Activated naive CD4-positive, alpha-beta T cell treated with Interleukin-2 at 50 U/mL for 16 hours (primary cell): ENCODE measurements at places on chromosomes 7 and 10.

GRCh38 chr10:75718991-75719390 is 287.6 kb downstream of the LRMDA start:
- no peak for DNase-seq

GRCh38 chr10:99444383-99445045 is 14.1 kb upstream of the GOT1 start:
- DNase-seq = no peak

DNA sequence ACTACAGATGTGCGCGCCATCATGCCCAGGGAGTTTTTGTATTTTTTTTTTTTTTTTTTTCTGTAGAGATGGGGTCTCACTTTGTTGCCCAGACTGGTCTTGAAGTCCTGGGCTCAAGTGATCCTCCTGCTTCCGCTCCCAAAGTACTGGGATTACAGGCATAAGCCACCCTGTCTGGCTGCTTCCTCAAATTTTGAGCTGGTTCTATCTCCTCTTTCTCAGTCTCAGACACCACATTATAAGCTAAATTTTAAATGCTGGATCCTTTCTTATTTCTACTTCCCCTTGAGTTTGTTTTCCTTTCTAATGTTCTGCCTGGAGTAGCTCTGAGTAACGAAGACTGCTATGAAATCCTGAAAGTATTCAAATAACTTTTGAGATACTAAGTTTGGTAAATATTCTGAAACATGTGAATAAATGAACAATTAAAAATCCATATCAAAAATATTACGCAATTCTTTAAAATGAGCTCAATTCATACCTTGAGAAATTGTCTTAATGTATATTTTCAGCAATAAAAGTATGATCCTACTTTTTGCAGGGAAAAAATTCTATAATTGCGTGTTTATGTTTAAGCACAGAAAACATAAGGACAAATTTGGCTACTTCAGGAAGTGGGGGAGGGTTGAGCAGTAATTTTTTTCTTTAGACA is 15.0 kb downstream of the TCAF1 start:
- no peak for DNase-seq

DNA sequence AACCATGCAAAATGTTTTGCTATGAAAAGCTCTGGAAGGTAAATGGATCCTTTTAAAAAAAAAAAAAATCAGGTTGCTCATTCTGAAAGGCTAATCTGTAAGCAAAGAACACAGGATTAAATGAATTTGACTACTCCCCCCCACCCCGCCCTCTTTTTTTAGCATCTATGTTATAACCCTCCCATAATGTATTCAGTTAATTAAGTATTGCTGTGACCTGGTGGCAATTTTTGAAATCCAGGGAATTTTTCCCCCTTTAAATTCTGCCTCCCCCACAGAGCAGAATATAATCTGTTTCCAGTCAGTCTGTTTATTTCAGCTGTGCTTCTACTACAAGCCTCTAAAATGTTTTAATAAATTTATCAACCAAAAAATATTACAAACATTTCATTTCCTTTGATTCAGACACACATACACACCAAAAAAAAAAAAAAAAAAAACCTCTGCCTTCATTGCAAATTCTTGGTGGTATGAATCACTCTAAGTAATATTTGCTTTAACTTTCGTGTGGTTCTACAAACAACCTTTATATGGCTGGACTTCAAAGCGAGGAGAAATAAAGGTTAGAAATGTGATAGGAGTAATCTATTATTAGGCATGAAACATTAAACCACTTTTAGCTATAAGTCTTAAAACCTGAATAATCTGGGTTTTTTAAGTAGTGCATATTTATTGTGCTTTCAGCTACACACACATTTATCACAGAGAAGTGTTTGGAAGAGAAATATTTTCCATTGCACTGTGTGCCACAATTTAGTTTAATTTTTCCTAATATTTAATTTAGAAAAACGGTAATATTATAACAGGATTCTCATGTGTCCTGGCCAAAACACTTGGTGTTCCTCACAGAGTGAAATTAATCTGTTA is 64.4 kb upstream of the ARID5B start:
- DNase-seq = no peak

DNA sequence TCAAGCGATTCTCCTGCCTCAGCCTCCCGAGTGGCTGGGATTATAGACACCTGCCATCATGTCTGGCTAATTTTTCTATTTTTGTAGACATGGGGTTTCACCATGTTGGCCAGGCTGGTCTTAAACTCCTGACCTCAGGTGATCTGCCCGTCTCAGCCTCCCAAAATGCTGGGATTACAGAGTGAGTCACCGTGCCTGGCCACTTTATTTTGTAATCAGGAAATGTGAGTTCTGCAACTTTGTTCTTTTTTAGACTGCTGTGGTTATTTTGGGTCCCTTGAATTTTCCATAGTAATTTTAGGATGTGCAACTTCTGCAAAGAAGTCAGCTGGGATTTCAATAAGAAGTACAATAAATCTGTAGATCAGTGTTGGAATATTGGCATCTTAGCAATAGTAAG is 96.8 kb downstream of the CYTH3 start:
- DNase-seq = no peak

GRCh38 chr10:50653758-50654157 is 30.0 kb upstream of the SGMS1 start:
- DNase-seq = no peak

- DNase-seq = no peak
These were observed 11.0 kb downstream of the GLCCI1 start for GRCh38 chr7:7979558-7979957.

GRCh38 chr10:34526186-34526585 is 288.9 kb downstream of the PARD3 start:
- DNase-seq = no peak

- no peak for DNase-seq
These were observed 188.0 kb downstream of the GRID1 start for GRCh38 chr10:86178401-86179152.

- DNase-seq = no peak
These were observed 273.6 kb downstream of the NEBL start for GRCh38 chr10:20623546-20623945.

DNA sequence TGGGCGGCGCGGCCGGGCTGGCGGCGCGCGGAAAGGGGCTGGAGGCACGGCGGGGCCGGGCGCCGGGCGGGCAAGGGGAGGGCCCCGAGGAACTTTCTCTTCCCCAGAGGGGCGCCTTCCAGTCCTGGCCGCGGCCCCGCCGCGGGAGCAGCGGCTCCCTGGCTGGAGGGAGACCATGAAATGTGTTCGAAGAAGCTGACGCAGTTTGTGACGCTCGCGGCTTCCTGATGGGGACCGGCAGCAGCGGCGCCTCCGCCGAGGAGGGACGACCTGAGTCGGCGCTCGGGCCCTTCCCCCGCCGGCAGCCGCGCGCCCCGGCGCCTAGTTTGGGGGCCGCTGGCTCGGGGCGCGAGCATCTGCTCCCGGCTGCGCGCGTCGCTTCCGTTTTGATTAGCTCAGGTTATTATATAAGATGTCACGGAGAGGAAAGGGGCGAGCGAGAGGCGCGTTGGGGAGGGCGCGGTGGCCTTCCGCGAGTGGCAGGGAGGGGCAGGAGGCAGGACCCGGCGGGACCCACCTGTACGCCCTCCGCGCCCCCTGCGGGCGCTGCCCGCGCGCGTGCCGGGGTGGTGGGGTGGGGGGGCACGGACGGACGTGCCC is 57.1 kb upstream of the PCGF5 start:
- peak; percentile 73 for DNase-seq

- no peak for DNase-seq
These were observed 58.7 kb upstream of the TMEM106B start for GRCh38 chr7:12152196-12152918.

GRCh38 chr10:84848967-84849366 is 520.6 kb downstream of the CCSER2 start:
- no peak for DNase-seq

DNA sequence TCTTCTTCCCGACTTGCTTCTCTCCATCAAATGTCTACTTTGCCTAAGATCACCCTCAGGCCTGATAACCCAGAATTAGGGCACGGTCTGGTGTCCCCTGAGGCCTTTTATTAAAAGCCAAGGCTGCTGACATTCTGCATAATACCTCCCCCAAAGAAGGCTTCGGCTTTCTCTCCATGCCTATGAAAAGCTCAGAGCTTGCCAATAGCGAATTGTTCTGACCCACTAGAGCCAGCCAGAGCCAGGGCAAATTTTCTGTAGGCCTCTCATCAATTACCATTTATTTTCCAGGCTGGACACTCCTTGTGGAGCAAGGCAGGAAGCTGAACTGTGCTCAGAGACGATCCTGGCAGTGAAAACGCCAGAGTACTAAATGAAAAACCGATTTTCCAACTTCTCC is 64.3 kb upstream of the ADRB1 start:
- DNase-seq = no peak
